ENCODE measurements at places on chromosomes 1 and 21.

DNA sequence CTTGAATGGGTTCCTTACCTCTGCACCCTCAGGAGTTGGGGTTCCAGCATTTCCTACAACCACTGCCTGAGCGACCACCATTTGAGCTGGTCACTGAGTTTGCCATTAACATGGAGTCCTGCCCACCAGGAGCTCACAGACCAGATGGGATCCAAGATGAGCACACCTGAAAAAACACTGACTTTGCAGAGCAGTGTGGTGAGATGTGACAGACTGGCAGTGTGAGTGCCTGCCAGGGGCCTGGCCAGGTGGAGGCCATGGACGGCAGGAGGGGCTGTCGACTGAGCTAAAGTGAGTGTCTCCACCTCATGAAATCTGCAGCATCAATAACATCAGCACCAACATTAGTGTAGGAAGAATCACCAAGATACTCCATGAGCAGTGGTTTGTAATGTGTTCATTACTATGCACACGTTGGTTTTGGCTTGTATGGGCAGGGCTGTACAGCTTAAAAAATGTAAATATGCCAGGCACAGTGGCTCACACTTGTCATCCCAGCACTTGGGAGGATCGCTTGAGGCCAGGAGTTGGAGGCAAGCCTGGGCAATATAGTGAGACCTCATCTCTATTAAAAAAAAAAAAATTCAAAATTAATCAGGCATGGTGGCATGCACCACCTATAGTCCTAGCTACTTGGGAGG lies 12.2 kb upstream of the MIXL1 start:
- DNase-seq = no peak

GRCh38 chr1:233282582-233282886 lies 13.0 kb downstream of the PCNX2 start:
- no peak for DNase-seq

DNA sequence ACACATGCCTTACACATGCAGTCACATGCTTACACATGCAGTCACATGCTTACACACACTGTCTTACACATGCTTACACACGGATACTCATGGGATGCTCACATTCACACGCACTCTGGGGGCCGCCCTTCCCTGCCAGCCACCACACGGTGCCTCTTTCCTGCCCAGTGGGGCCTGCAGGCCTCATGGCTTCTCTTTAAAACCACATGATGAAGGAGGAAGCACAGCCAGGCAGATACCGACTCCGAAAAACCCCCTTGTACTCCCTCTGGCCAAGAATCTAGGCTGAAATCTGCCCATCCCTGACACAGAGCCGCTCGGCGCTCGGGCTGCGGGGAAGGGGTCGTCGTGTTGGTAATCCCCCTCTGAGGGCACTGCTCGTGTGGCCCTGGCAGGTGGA lies 113.0 kb downstream of the PRDM16 start:
- no peak for DNase-seq

GRCh38 chr1:29708796-29709703 lies 472.7 kb downstream of the PTPRU start:
- DNase-seq = no peak

DNA sequence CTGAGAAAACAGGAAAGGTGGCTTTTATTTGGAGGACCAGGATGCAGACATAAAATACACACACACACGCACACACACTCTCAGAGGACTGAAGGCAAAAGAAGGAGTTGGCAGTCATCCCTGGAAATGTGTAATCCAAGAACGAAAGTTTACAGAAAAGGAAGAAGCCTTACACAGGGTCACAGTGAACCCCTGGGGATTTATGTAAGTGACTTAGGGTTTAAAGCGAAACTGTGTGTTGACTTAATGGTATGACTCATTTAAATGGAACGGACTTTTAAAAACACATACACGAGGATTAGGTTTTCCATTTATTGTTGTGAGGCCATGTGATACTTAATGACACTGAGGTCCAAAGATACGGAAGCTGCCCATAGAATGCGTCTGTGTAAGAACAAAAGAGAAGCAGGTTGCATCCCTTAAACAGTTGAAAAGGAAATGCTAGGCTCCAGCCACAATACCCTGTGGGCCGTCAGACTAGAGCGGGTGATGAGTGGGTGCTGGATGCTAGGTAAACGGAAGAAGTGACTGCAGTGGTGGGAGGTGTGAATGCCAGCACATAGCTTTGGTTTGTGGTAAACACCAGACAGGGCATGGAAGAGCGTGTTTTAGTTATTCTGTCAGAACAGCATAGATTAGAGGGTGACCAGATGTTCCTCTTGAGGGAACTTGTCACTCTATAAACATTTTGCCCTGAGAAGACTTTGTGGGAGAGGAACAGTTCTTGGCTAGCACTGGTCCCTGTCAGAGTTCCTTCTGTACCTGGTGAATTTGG lies 21.6 kb upstream of the BCL10 start:
- no peak for DNase-seq

DNA sequence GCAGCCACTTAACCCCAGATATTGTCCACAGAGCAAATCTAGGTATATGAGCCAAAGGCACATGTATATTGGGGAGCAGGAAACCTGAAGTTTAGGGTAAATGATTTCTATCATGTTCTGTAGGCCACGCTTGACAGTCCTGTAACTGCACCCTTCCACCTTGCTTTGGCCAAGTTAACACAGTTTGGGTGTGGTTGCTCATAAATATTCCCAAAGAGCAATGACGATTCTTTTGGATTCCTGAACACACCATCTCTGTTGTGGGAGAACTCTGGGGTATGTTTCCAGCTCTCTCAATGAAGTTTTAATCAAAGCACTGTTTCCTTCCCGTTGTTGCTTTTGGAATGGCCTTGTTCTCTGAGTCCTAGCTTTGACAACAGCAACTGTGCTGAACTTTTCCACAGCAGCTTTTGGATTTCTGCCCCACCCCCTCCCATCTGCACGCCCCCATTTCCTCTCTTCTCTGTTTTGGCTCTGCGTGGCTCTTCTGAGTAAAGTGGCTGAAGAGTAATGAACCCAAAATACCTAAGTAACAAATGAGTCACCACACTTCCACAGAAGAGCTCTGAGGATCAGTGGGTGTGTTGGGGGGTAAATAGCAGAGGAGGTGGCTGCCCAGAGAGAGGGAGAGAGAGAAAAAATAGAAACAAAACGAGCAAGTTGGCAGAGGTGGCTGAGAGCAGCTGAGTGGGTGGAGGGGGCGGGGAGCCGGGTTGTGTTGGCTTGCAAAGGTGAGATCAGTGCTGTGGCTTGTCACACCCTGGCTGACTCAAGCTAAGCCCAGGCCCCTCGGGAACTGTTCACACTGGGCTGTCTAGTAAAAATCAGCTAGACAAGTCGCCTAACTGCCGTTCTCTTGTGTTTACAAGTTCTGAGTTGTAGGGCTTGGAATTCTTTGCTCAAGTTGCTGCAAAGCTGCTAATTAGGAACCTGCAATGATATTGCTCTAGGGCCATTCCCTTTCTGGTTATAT lies 26.9 kb upstream of the RAP1A start:
- DNase-seq = no peak

- no peak for DNase-seq
Observed at GRCh38 chr1:52122384-52122783, 19.5 kb upstream of the ZFYVE9 start.

DNA sequence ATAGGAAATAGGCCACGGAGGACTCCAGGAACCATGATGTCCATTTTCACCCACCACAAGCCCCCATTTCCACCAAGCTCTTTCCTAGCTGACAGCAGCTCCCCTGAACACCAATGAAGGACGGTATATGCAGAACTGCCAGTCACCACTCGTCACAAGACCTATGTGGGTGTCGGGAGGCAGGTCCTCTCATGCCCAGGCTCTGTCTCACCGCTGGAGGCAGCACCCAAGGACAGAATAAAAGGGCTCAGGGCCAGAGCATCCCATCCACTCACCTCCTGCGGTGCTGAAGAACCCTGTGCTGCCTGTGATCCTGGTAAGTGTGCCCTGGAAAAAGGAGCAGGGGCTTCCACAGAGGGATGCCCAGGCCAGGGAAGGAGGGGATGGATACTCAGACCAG lies at the start of gene LCE1F:
LCE1F (plus strand) TSS at position 266 of the 400 bp plus-strand sequence. CDS start 1,232 bp downstream, outside the sequence.
- no peak for DNase-seq

DNA sequence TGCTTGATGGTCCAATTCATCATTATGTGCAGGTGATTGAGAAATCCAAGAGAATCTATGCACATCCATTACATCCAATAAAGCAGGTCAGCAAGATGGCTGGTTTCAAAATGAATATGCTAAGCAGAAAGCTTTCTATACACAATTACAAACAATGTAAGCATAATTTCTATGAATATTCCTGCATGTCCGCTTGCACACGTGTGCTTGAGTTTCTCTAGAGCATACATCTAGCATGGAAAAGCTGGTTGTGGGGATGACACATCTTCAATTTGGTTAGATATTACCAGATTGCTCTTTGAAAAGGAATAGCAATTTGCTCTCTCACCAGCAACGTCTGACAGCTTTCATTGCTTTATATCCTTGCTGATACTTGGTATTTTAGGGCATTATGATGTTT lies 160.4 kb upstream of the HMGB4 start:
- DNase-seq = no peak

GRCh38 chr1:11858968-11859871 lies 475 bp upstream of the NPPB start:
- DNase-seq = no peak

DNA sequence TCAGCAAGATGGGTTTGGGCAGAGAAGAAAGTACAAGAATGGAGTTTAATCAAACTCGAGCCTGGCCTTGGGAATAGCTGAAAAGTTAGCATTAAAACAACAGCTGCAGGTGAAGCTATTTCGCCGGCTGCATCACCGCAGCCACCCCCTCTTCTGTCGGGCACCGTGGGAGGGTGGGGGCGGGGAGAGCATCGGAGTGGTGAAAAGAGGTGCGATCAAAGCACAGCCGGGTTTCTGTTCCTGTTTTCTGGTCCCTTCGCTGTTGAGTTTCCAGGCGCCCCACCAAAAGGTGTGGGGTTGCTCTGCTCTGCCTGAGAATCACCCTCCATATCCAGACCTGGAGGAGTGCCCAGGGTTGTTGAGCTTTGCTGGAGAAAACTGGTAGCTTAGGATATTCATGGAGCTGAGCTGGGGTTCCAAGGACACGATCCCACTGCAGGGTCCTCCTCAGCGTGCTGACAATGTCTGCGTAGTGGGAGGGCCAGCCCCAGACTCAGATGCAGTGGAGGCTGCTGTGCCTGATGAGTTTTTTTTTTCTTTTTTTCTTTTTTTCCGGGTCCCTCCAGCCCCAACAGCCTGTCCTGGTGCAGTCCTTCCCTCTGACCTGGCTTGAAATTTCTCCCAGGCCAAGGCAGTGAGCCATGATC lies 127.5 kb upstream of the C1orf174 start:
- no peak for DNase-seq

DNA sequence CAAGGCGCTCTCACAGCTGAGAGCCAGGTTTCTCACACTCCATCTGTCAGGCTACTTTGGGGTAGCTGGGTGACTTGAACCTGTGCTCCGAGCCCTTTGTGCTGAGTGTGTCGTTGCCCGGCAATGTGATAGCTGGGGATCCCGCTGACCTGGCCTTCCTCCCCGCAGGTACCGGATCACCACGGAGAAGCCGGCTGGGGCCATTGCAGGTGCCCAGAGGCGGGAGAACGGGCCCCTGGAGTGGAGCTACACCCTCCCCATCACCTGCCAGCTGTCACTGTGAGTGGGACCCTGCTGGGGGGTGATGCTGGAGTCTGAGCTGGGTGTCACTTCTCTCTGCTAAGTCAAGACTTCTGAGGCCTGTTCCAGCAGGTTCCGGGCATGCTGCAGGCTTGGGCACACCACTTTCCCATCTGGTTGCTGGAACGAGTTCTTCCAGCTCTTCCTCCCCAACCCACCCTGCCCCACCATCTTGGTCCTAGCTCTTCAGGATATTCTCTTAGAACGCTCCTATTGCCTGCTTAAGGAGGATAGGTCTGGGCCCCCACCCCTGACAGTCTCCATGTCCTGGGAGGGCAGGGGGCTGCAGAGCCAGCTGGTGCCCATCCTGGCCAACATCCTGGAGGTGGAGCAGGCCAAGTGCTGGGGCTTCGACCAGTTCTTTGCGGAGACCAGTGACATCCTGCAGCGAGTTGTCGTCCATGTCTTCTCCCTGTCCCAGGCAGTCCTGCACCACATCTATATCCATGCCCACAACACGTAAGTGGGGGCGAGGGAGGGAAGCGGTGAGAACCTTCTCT lies 7.5 kb downstream of the IKBKE start:
- DNase-seq = no peak

- DNase-seq = no peak
Observed at GRCh38 chr1:204206121-204206520, 7.7 kb downstream of the GOLT1A start.

GRCh38 chr1:184033711-184034167 lies 3.8 kb downstream of the COLGALT2 start:
- DNase-seq = no peak

- no peak for DNase-seq
Observed at GRCh38 chr1:151273924-151274466, 8.1 kb upstream of the ZNF687 start.

- no peak for DNase-seq
Observed at GRCh38 chr1:10211805-10212410, 1.5 kb downstream of the KIF1B start.
